ENCODE measurements at places on chromosomes 5 and 9.

DNA sequence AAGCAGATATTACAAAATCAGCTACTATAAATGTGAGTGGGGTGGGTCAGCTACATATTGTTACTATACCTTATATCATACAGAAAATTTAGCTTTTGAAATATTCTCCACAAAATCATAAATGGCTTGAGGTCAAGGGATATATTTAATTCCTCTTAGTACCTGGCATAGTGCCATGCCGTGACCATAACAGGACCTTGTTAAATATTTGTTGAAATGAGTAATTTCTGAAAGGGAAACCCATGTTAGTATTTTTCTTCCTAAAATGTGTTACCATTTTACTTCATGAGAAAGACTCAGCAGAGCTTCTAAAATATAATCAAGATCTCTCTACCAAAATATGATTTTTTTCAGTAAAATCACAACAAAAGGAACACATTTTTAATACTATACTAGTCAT lies 14.8 kb downstream of the ATP10B start:
- DNase-seq: no peak

DNA sequence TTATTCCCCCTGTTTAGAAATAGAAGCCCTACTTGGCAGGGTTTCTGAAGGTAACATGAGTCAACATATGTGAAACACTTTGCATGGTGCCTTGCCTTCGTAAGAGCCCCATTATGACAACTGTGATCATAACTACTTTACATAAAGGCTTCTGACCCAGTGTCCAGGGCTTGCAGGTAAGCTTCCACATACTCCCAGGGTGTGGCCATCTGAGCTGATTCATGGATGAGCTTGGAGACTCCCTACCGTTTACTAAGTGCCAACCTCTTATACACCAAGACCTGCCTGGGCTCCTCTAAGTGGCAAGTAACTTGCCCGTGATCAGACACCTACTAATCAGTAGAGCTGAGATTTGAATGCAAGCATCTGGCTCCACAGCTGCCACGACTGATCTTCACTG lies 62.8 kb upstream of the C5orf58 start:
- DNase-seq: no peak

DNA sequence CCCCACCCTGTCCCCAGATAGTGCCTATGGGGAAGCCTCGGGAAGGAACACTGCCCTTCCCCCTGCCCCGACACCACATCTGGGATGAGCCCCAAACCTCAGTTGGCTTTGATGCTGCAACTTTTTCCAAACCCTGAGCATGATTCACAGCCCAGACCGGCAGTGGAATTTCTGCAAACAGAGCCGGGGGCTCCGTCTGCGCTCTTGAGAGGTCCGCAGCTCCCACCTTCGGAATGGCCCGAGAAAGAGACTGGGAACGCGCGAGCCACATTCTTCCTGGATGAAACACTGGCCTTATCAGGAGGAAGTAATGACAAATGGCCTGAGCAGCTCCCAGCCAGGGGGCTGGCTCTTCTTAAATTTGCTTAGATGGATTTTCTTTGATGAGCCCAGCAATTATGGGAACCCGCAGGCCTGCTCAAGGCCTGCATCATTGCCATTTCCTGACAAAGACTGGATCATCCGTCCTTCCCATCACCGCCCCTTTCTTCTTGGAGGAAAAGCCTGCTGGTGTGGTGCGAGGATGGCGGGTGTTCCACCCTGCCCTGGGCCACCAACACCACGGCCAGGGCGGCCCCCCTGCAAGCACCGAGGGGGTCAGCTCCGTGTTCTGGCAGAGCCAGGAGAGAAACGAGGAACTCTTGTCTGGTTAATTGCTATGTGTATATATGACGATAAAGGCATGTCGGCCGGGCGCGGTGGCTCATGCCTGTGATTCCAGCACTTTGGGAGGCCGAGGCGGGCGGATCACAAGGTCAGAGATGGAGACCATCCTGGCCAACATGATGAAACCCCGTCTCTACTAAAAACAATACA lies 38.8 kb upstream of the COL5A1 start:
- no peak for DNase-seq

- no peak for DNase-seq
These were observed 529 bp downstream of the UBAC1 start for GRCh38 chr9:135960411-135961276.

GRCh38 chr9:137460363-137461315 lies 1.5 kb upstream of the NSMF start:
- no peak for DNase-seq

- no peak for DNase-seq
These were observed 10.5 kb downstream of the TAL2 start for GRCh38 chr9:105672711-105673234.

DNA sequence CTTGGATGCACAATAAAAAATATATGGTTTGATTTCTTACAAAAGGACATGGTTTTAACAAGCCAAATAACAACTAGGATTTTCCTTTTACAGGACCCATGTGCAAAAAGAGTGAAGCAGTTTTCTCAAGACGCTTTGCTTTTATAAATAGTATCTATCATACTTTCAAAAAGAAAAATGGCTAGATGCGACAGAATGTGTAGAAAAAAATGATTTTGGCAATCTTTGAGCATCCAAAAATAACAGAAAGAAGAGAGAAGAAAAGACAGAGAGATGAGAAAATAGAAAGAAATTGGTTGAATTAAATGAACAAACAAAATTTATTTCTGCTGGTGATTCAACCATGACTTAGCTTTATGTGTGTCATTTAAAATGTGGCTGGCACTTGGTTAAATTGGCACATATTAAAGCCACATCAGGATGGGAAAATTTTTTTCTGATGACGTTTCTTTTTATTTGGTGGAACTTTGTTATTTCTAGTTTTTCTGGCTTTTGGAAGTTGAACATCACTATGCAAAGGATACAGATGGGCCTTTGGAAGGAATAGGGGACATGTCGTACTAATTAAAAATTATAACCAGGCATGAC lies 35.6 kb upstream of the NREP start:
- DNase-seq: no peak

GRCh38 chr5:80190960-80191359 lies 64.9 kb downstream of the SERINC5 start:
- DNase-seq: no peak

DNA sequence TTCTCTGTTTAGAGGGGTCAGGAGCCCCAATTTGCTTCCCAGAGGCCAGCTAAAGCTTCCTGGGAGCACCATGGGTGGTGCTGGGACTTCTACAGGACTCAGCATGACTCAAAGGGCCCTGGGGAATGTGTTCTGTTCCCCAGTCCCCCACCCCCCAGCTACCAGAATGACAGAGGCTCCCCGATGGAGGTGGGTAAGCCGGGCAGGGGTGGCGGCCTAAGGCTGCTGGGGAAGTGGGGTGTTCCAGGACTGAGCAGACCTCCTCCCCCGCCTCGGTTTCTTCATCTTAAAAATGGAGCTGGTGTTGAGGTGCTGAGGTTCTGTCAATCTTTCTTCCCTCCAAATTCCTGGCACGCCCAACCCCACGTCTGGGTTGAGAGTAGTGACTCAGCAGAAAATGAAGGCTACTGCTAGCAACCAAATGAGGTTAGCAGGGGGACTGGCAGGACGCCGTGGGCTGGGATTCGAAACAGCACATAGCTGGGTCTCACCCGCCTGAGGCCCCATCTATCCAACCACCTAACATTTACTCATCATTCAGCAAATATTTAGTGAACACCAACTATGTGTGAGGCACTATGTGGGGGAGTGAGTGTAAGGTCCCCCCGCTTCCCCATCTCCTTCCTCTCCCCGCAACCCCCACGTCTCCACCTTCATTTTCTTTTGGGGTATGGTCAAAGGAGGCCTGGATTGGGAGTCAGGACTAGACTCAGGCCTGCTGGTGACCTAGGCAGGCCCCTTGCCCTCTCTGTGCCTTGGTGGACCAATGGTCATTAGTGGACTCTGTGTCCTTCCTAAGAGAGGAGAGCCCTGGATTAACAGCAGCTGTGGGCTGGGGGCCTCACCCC lies 50.2 kb downstream of the C9orf50 start:
- no peak for DNase-seq

- no peak for DNase-seq
These were observed 480.5 kb downstream of the EBF1 start for GRCh38 chr5:158619083-158619788.

DNA sequence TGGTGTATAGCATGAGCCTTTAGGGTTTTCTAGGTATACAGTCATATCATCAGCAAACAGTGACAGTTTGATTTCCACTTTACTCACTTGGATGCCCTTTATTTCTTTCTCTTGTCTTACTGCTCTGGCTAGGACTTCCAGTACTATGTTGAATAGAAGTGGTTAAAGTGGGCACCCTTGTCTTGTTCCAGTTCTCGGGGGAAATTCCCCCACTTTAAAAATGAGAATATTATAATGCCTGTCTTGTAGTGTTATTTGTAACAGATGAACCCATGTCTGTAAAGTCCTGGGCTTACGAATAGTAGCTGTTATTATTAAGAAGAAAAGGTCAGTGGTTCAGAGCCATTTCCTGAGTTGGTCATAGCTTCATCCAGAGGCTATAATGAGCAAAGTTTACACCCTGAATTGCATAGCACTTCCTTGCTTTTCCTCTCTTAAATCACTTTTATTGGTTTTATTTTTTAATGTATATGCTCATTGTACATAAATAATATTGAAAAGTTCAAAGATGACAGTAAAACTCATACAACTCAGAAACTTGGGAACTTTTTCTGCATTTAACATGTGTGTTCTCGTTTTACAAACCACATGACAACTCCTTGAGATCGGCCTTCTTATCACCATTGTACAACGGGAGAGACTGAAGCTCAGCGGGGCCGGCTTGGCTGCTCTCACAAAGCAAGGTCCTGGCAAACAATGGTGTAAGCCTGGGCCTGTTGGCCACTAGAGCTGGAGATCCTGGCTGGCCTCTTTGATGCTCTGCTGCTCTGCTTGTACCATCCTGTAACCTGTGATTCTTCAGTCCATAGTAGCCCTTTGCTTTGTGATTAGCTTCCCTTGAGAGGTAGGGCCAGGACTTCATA lies 85.2 kb downstream of the CYFIP2 start:
- peak; percentile 62 for DNase-seq

DNA sequence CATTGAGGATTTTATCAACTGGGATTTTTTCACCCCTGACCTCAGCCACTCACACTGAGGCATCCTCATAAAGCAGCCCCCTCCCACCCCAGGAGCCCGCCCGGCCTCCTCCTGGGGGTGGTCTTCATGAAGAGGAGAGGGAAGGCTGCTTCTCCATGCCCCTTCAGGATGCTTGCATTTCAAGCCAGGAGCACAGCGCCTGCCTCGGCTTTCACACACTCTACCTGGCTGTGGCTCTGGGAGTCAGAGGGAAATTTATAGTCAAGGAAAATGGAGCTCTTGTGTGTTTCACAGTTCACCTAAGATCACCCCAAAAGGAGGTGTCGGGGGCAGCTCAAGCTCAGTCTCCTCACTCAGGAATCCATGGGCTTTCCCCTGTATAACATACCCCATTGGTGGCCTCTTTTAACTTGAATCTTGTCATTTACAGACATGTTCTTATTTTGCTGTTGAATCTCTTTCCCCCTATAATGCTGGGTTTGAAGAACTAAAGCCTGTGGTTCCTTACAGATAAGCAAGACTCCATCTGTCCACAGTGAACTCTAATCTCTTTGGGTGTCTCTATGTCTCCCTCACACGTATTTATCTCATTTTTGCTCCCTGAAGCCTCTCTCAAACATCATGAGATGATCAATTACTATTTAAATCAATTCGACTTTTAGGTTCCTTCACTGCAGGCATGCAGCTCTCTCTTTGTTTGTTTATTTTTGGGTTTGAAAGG lies 22.6 kb upstream of the IQGAP2 start:
- no peak for DNase-seq

- no peak for DNase-seq
These were observed 73.2 kb downstream of the UBAP1 start for GRCh38 chr9:34252016-34252415.

GRCh38 chr5:69516769-69517168 lies 24.2 kb downstream of the OCLN start:
- no peak for DNase-seq

DNA sequence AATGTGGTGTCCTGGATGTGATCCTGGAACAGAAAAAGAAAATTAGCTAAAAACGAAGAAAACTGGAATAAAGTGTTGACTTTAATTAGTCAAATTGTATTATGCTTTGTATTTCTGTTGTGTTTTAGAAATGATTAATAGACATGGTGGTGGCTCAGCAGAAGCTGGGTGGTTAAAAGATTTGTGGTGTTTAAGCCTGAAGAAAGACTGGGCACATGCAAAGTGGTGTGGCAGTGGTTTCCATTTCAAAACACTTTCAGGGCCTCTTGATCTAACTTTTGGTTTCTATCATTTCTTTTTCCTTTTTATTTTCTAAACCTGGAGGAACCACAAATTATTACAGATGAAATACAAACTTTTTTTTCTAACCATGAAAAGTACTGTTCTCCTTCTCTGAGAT lies 44.1 kb downstream of the ADGRV1 start:
- no peak for DNase-seq

DNA sequence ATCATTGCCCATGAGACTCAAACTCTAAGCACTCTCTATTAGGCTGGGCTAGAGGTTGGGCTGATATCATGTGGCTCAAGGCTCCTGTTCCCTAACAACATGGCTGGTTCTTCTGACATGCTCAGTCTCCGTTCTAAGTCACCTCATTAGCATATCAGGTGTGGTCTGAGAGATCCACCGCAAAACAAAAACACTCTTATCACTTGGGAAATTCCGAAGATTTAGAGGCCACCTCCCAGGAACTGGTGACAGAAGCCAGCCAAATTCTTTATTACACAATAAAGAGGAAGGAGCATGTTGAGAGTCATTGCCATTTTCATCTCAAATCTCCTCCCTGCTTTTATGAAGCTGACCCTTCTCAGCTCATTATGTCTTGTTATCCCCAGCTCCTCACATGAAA lies 107.6 kb downstream of the MSX2 start:
- DNase-seq: no peak

GRCh38 chr5:130063603-130064002 lies 159.3 kb downstream of the CHSY3 start:
- DNase-seq: no peak

DNA sequence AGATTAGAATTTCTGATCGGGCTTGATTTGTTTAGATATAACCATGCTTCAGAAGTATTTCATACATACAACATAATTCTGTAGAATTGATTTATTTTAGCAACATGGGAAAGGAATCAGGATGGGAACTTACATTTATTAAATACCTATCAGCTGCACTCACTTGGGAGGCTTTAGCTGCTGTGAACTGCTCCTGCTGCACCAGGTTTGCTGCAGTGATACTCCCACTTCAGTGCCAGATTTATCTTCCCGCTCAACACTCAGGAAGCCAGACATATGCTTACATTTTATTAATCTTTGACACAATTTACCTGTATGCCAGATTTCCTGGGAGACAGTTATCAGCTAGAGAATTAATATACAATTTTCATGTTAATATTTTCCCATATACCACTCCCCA lies 64.0 kb upstream of the PLCXD3 start:
- DNase-seq: no peak

DNA sequence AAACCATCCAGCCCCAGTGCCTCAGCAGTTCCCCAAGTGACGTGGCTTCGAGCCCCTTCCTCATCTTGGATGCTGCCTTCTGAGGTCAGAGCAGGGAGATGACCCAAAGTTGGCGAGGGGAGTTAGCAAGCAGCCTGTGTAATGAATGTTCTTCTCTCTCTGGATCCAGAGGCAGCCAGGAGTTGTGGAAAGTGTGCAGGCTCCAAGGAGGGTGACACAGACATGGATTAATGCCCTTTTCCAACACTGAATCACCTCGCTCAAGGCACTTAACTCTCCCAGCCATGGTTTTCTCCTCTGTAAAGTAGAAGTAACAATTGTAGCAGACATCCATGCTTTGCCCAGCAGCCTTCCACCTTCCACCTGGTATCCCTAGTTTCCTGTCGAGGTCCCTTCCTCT lies 64.6 kb upstream of the HAND1 start:
- DNase-seq: no peak
